Cerebellar nuclear complex (tissue), 1 donor: ENCODE measurements at places on chromosomes 5 and 9.

GRCh38 chr9:8053501-8053900 is 253.9 kb upstream of the DMAC1 start:
- no peak for DNase-seq

DNA sequence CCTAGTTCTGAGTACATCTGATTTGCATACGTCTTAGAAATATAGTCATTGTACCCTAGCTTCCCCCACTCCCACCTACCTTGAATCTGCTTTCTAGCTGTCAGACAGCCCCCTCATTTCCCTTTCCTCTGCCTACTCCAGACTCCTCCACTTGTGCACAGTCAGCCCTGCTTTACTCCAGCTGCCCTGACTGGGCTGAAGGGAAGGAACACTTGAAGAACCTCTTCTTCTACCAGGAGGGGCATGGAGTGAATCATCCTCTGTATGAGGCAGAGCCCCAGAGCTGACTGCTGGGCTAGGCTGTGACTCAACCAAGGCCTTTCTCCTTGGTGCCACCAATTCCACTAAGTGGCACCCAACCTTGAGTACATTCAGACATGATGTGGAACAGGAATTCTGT is 18.1 kb upstream of the ZFR start:
- DNase-seq: no peak

GRCh38 chr5:88860501-88860900 is 22.5 kb downstream of the MEF2C start:
- no peak for DNase-seq

DNA sequence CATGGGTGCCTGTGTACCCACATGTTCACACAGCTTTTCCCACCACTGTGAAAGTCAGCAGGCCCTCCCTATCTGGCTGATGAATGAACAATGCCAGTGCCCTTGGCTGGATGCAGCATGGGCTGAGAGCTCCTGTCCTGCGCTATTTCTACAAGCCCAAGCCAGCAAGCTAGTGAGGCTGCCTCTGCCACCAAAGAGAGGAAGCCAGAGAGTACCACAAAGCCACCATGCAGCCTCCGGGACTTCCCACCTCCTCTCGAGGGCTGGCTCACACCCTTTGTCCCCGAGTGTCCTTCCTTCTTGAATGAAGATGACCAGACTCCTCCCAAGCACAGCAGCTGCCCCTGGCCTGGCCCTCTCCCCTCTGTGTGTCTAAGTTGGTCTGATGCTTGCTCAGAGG is 76.5 kb downstream of the SH3PXD2B start:
- DNase-seq: no peak

DNA sequence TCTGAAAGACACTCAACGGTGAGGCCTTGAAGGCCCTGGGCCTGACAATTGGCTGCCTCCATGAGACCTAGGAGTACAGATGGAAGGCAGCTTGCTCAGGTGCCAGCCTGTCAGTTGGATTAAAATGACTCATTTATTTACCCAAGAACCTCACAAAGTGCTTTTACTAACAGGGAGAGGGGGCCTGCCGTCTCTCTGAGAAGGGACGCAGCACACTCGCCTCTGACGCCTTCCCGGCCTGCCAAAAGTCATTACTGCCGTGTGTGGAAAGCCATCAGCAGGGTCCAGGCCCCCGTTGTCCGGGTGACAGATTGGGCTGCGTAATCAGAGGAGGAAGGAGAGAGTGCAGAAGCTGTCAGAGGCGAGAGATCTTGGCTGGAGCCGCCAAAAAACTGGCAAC is 32.4 kb downstream of the DDX31 start:
- peak; percentile 48 for DNase-seq

GRCh38 chr5:52007230-52007858 is 624.1 kb downstream of the ISL1 start:
- no peak for DNase-seq

DNA sequence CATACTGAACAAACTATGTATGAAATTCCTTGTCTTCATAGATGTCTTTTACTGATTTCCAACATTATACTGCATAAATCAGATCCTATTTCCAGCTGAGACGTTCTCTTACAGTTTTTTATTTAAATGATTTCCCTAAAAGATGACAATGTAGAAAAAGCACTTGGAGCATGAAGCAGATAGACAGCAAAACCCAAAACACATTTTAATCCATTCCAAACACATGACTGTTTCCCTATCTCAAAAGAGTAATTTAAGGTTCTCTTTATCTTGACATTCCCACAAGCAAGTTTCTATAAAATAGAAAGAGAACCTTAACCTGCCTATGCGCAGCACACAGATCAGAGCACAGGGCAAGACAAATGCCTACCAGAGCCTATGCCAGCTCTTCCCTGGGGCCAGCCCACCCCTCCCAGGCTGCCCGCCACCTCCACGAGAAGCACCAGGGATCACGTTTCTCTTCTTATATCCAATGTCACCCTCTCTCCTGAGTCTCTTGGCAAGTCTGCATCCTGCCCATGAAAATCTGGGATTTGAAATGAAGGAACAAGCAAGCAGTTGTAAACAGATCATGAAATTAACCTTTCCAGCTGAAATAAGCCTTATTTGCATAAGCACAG is 52.4 kb downstream of the RETREG1 start:
- DNase-seq: no peak

DNA sequence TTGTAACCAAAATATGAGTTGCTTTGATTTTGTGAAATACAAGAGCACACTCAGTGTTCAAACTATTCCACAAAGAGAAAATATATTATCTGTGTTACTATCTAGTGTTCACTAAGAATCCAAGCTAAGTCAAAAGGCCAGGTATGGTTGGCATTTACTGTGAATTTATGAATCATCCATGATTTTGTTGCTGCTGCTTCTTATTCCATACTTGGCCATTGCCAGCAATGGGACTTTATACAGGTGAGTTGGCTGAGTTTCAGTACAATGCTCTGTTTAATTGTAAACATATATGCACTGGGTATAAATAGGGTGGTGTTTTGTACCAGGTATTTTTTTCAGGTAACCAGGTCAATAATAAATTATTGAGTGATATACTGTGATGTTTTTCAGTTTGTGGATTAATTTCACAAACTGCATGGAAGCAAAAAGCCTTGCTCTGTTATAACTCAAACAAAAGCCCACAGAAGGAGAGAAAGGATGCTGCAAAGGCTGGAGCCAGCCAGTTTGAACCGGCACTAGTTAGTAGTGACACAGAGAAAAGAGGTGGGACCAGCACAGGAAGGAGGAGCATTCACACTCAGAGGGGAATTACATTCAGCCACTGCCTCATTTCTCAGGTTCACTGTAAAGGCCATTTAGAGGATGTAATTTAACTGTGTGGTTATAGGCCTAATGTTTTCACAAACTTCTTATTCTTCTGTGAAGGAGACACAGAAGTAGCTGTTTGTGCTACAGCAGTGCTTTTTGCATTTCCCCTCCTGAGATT is 381.8 kb downstream of the ADGRV1 start:
- DNase-seq: no peak

DNA sequence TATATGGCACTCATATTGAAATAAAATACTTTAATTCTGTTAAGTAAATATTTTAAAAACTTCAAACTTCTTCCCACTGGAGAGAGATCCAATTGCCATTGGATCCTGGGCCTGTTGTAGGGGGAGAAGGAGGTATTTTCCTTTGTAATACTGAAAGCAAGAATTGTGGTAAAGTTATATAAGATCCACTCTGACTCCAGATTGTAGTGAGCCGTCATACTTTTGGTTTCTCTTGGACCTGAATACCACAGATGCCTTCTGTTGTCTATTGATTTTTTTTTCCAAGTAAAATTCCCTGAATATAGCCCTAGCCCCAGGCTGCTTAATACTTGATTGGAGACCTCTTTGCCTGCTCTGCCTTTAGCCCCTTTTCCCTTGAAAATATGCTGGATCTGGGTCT is 86.9 kb downstream of the ATG10 start:
- no peak for DNase-seq

DNA sequence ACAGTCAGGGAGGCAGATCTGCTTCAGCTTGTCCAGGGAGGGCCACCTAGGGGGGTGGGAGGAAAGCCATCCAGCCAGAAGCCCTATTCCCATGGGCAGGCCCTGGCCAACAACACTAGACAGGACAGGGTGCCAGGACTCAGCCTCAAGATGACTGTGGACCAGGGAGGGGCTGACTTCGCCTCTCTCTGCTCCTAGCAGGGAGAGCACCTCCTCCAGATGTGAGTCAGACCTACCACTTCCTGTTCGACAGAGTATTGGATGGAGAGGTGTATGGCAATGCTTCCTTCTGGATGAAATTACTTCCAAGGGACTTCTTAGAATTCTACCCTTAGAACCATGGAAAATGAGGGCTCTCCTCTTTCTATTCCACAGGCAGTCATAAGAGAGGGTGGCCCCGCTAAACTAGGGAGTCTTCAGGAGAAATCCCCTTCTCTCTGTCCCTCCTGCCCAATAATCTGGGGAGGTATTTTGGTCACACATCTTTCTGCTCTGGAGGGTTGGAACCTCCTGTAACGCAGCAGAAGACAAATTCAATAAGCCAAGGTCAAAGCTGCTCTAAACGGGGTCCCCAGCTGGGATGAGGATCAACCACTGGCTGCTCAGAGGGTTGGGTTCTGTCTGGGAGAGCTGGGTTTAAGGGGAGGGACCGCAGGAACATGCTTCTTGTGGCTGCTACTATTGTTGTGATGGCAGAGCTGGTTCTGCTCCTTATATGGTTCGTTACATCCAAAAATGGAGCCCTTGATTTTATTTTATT is 23.2 kb upstream of the RCL1 start:
- no peak for DNase-seq

- no peak for DNase-seq
These were observed 11.4 kb downstream of the PSD2 start for GRCh38 chr5:139806726-139807646.

DNA sequence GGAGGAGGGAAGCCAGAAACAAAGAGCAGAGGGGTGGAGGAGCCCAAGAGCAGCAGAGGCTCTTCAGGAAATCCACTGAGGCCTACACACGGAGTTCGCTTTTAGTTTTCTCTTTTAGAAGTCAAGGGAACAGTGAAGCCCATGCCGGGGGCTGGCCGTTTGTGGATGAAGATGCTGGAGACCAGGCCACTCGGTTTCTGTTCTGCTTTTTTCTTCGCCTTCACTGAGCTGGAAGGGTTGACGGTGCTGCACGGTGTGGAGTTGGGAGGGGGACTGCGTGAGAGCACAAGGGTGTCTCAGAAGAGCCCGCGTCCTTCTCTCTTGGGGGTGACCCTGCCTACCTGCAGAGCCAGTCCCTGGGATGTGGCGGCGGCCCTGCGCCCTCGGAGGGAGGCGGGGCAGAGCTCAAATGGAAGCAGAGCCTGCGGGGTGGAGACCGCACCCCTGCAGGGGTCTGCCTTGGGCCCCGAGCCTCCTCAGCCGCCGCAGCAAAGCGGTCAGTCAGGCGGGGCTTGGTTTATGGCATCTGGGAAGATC is 68.5 kb upstream of the CACNA1B start:
- no peak for DNase-seq

DNA sequence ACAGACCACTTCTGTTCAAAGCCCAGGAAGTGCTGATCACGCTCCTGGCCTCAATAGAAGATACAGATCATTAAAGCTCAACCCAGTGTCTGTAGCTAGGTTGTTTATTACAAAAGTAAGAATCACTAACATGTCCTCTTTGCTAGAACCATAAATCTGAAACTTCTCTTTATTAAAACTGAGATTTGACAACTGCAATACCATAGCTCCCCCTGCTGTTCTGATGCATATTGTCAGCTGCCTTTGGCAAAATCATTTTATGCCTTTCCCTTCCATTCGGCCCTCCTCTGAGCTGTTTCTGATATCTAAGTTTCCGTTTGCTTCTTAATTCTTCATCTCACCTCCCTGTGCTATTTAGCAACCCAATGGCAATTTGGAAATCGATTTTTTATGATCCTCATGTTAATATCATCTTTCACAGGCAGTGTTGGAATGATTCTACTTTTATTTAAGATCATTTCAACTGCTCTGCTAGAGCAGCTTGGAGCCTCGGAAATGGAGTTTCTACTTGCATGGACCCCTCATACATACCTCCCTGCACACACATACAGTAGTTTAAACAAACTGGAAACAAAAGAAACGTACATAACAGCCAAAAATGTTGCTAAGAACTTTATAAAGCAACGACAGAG is 998.8 kb downstream of the MAT2B start:
- DNase-seq: no peak
